ENCODE measurements at places on chromosomes 13 and 19. TPM values are rescaled to one million over a fixed set of nuclear protein-coding genes. Genes with fewer than 3 reads are reported as not detected.

Gene APOC4
- not detected for total RNA-seq

Gene GPR183
- 3.0 TPM for total RNA-seq

Gene ZNF829
- total RNA-seq: 4.3 TPM

Gene C19orf67
- not detected for total RNA-seq

- H3K36me3 ChIP-seq: no peaks in the 10 kb centered on the region
- H3K4me1 ChIP-seq: no peaks in the 10 kb centered on the region
- no peaks in the 10 kb centered on the region for H3K27me3 ChIP-seq
Measured at GRCh38 chr19:4803736-4804695, 12.5 kb downstream of the FEM1A start.

GRCh38 chr19:12769689-12770088 is 5.7 kb downstream of the HOOK2 start:
- no peaks in the 10 kb centered on the region for H3K27me3 ChIP-seq
- H3K4me3 ChIP-seq: no peak overlapping the region
- peaks cover 20% of the 10 kb centered on the region for H3K36me3 ChIP-seq
- H3K4me1 ChIP-seq: peaks cover 3% of the 10 kb centered on the region
- no peak overlapping the region for H3K27ac ChIP-seq
- peak; percentile 32 for DNase-seq

- DNase-seq: no peak
- no peak overlapping the region for H3K4me3 ChIP-seq
- H3K27ac ChIP-seq: no peak overlapping the region
Measured at GRCh38 chr19:6514926-6515544, 12.9 kb upstream of the TUBB4A start.

DNA sequence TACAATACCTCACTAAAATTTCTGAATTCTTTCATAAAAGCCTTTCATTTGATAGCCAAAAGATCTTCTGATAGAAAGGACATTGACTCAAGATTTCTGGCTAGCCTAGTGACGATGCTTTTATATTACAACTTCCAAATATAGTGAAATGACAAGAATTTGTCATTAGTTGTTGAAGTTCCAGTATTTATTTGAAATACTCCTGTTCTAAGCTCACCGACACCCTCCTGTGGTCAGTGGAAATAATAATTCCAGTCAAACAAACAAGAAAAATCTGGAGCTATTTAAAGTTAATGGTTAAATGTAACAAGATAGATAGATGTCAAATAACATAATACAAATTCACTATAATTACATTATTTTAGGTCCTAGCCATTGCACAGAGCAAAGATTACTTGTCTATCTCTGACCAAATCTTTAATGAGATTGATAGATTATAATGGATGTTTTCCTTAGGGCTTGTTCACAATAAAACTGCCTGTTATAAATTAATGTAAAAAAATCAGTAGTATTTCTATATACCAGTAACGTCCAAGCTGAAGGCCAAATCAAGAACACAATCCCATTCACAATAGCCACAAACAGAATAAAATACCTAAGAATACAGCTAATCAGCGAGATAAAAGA is 195.5 kb downstream of the RGCC start:
- H3K36me3 ChIP-seq: no peaks in the 10 kb centered on the region
- H3K4me3 ChIP-seq: no peak overlapping the region
- DNase-seq: peak; percentile 32

- no peak for DNase-seq
- H3K27ac ChIP-seq: no peak overlapping the region
- H3K4me1 ChIP-seq: no peaks in the 10 kb centered on the region
- no peaks in the 10 kb centered on the region for H3K27me3 ChIP-seq
Measured at GRCh38 chr13:99434258-99434788, 66.9 kb upstream of the TM9SF2 start.

GRCh38 chr13:34886987-34887386 is 55.1 kb upstream of the NBEA start:
- H3K27ac ChIP-seq: no peak overlapping the region
- H3K4me1 ChIP-seq: no peaks in the 10 kb centered on the region
- no peaks in the 10 kb centered on the region for H3K27me3 ChIP-seq
